ENCODE measurements at places on chromosomes 11 and 22.

GRCh38 chr11:12042215-12042676, 33.8 kb upstream of the DKK3 start:
- no peaks in the 10 kb centered on the region for H3K36me3 ChIP-seq
- H3K27me3 ChIP-seq: no peaks in the 10 kb centered on the region
- DNase-seq: no peak
- H3K27ac ChIP-seq: no peak overlapping the region

DNA sequence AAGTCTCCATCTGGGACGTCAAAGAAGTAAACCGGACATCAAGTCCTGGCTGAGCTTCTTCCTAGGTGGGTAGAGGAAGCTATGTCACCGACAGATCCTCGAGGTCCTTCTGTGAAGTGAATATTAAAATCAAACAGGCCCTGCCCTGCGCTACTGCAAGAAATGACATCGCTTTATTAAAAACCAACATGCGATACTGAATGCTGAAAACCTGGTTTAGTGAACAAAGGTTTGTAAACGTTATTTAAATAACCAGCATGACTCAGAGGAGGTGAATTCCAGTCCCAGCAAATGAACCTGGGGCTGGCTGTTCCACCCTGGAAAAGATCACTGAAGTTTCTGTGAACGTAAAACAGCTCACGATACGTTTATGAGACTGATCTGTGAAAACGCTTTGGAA, 645 bp downstream of the RTCB start:
- no peak for DNase-seq
- no peaks in the 10 kb centered on the region for H3K27me3 ChIP-seq
- H3K27ac ChIP-seq: peak overlapping the region; percentile 45
- no peaks in the 10 kb centered on the region for H3K36me3 ChIP-seq
- peak overlapping the region; percentile 59 for H3K4me3 ChIP-seq

- no peak for DNase-seq
- no peaks in the 10 kb centered on the region for H3K36me3 ChIP-seq
- no peak overlapping the region for H3K27ac ChIP-seq
- no peaks in the 10 kb centered on the region for H3K4me1 ChIP-seq
- H3K27me3 ChIP-seq: no peaks in the 10 kb centered on the region
These were observed 914.2 kb downstream of the TBC1D22A start for GRCh38 chr22:47676685-47677084.

- no peak overlapping the region for H3K4me3 ChIP-seq
- peak overlapping the region; percentile 57 for H3K27ac ChIP-seq
- DNase-seq: no peak
- peaks cover 14% of the 10 kb centered on the region for H3K4me1 ChIP-seq
These were observed 14.4 kb downstream of the SCARF2 start for GRCh38 chr22:20423008-20423905.

- H3K4me3 ChIP-seq: no peak overlapping the region
- H3K27me3 ChIP-seq: no peaks in the 10 kb centered on the region
- H3K27ac ChIP-seq: no peak overlapping the region
- no peaks in the 10 kb centered on the region for H3K36me3 ChIP-seq
- no peak for DNase-seq
- no peaks in the 10 kb centered on the region for H3K4me1 ChIP-seq
These were observed 56.6 kb downstream of the BMAL1 start for GRCh38 chr11:13334034-13334786.
